ENCODE measurements at places on chromosomes 2 and 18.

DNA sequence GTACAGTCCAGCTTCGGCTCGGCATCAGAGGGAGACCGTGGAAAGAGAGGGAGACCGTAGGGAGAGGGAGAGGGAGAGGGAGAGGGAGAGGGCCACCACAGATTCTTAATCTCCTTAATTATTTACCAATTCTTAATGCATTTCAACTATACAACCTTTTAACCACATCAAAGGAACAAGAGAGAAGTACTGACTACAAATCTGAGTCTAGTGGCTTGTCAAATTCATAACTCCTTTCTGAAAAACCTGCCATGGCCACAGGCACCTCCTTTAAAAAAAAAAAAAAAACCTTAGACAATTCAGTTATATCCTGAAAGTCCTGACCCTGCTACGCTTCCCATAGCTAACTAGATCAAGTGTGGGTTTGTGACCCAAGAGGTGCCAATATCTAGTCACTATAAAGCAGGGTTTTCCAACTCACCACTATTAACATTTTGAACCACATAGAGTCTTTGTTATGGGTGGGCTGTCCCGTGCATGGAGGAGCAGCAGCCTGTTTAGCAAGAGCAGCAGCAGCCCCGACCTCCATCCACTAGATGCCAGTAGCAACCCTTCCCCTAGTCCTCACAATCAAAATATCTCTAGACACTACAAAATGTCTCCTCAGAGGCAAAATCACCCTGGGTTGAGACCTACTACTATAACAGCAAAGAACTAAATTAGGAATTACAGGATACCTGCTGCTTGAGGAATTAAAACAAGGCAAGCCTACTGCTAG lies 6.8 kb downstream of the ESCO1 start:
- no peak for DNase-seq

DNA sequence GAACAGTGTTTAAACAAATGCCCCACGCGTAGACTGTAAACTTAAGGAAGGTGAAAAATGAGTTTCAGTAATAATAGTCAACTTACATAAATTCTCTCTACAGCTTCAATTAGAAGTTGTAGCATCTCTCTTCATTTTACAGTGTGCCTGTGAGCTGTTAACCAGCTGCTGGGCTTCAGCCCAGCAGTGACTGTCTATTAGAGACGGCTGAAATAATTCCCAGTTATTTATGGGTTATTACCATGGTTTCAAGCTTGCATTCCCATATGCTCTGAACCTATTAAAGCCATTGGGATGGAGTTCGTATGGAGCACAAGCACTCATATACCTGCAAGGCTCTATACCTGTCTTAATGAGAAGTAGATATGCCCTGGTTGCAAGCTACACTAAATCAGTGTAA lies 501.1 kb downstream of the CNTNAP5 start:
- DNase-seq = no peak

- DNase-seq = no peak
These were observed 849.1 kb upstream of the POU3F3 start for GRCh38 chr2:104004821-104005220.

DNA sequence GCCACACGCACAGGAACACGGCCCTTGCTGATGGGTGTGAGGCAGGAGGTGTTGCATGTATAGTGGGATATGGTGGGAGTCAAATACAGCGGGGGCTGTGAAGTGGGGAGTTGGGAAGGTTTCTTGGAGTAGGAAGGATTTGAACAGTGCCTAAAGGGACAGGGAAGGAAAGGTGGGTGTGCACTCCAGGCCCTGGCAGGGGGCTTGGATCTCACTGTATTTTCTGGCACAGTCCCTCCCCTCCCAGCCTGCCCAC lies 6.9 kb downstream of the RAB31 start:
- DNase-seq = no peak

DNA sequence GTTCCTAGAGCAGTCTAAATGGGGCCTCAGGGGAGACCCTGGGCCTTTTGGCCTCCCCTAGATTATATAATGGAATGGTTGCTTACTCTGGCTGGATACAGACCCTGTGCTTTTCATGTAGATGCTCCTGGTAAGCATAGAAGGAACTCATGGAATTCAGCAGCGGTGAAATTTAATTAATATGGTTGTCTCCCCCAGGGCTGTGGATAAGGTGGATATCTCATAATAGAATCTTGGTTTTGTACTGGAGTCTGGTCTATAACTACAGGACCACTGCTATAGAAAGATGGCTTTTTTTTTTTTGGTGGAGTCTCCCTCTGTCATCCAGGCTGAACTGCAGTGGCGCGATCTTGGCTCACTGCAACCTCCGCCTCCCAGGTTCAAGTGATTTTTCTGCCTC lies 84.5 kb downstream of the HRH4 start:
- DNase-seq = no peak

DNA sequence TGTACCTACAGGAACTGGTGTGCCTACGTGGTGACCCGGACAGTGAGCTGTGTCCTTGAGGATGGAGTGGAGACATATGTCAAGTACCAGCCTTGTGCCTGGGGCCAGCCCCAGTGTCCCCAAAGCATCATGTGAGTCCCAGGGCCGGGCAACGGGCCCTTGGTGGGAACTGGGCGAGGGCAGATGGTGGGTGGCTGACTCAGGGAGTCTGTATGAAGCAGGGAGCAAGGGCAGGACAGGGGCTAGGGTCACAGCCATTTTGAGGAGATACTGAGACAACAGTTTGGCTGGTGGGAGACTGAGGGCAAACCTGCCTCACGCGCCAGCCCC lies 1.7 kb downstream of the EMILIN1 start:
- DNase-seq = no peak

DNA sequence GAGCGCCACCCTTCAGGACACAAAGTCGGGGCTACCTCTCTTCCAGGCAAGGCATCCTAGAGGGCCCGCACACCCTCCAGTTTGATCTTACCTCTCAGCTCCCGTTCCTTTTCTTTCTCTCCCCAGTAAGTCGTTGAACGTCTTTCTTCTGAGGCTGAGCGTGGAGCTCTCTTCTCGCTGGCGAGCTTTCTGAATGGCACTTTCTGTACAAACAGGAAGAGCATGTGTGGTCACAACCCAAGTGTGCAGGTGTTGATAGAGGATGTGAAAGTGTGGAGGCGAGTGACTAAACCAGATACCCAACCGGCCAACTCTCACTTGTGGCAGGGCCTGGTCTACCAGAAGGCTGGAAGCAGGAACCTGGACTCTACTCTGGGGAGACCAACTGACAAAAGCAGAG lies at the start of gene AFF3:
AFF3 (minus strand) TSS at position 198 of the 400 bp plus-strand sequence. CDS start 38,136 bp downstream, outside the sequence.
- peak; percentile 16 for DNase-seq

GRCh38 chr2:65749545-65749944 lies 317.1 kb upstream of the SPRED2 start:
- no peak for DNase-seq

- peak; percentile 46 for DNase-seq
These were observed at the start of gene PARD6G for GRCh38 chr18:80247393-80247841. Gene PARD6G, minus strand, starts transcription at chr18:80247514. Its CDS starts 166 bp downstream, at chr18:80247348.

- DNase-seq = no peak
These were observed 447.4 kb downstream of the EPHA4 start for GRCh38 chr2:221124532-221125240.

DNA sequence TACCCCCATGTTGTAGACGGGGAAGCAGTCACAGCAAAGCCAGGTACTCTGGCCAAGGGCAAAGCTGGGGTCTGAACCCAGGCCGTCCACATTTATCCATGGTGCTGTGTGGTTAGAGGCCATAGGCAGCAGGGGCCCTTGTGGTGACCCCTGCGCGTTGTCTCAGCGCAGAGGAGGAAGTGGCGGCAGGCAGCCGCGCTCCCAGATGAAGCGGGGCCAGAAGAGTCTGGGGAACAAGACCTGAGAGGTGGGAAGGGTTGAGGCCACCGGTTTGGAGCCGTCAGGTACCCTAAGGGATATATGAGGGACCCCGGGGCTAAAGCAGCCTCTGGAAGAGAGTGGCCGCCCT lies 770 bp downstream of the ZNF396 start:
- DNase-seq = no peak

GRCh38 chr2:105496271-105496670 lies 97.4 kb upstream of the FHL2 start:
- no peak for DNase-seq

DNA sequence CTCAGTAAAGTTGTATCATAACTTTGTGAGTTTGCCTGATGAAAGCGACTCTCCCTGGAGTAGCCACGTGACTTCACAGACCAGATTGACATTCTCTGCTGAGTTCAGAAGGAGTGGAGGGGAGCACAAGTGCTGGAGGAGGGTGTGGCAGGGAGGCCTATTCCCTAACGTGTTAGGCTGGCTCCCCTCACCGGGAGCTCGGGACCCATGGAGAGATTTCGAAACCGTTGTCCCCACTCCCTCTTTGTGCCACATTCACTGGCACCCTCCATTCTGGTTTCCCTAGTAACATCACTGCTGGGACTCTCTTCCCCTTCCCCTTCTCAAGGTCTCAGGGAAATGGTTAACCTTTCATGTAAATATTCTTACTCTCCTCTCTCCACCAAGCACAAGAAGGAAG lies 279.9 kb downstream of the ALPK2 start:
- no peak for DNase-seq

DNA sequence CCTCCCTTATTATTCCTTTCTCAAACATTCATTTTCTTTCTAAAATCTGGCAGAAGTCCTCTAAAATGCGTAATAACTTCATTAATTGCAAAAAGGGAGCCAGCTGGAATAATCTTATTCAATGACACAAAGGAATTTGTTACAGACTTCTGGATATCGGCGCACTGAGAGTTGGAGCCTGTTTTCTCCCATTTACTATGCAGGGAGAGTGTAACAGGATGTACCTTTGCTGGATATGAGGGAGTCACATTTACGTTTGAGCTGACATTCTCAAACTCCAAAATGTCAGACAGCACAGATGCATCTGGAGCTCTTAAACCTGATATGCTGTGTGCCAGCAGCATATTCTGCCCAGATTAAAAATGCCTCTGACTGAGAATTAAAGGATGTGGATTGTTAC lies 275.3 kb downstream of the TMX3 start:
- no peak for DNase-seq

DNA sequence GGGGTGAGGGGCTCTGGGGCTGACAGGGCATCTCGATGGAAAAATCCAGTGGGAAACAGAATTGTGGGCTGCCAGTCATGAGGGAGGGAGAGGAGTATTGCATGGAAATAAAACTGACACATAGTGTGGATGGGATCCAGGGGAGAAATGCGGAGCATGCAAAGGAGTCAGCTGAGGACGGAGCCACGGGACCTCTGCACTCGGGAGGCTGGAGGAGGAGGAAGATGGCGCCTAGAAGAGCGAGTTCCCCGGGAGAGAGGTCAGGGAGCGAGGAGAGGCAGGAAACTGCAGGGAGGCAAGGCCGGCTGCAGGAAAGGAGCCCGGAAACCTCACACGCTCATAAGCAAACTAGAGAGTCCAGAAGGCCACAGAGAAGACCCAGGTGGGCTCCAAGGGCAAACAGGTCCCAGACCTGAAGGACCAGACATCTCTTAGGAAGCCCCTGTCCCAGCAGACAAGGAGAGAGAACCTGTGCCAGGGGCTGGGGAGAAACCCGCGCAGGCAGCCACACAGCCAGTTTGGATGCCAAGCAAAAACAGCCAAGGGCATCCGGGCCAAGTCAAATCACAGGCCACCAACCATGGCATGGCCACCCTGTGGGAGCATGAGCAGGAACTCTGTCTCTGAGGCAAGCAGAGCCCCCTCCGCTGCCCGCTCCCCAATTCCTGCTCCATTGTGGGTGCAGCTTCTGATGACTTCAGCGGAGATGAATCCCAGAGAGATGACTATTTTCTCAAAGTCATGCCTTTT lies 218.8 kb upstream of the ID2 start:
- DNase-seq = no peak
